ENCODE measurements at places on chromosomes 5 and 9.
A peak's percentile ranks its signal among the peaks of the same experiment; 100 is the strongest.

DNA sequence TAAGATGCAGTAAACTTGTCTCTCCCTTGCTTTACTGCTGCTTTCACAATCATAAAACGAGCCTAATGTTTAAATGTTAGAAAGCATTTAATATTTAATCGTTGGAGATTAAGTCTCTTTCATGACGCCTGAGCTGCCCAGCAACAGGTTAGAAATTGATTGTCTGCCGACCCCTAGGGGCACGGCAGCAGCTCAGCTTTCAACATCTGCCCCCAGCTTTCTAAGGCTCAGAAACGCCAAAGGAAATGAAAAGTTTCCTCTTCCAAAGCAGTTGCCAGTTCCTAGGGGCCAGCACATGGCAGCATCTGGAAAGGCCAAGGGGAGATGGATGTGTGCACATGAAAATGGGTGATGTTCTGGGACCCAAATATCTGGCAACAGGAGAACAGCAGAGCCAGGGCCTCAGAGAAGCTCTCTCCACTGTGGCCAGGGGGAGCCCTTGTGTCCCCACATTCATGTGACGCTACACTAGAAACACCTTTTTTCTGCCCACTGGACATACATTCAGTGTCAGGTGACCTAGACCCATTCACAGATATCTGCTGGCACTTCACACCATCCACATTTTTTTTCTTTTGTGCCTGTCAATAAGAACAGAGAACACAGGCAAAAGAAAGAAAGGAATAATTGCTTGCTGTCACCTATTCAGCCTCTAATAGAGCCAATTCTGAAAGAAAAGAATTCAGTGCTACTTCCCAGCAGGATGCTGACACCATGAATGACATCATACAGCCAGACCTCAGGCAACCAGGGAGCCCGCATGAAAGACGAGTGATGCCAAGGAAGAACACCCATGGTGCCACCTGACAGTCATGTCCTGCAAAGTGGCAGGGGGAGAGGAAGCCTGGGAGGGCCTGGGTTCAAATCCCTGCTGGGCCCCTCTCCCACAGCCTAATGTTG, 205.0 kb upstream of the TAS2R1 start:
- no peak for DNase-seq

GRCh38 chr5:166992874-166993722, 1298.3 kb upstream of the WWC1 start:
- no peak for DNase-seq

DNA sequence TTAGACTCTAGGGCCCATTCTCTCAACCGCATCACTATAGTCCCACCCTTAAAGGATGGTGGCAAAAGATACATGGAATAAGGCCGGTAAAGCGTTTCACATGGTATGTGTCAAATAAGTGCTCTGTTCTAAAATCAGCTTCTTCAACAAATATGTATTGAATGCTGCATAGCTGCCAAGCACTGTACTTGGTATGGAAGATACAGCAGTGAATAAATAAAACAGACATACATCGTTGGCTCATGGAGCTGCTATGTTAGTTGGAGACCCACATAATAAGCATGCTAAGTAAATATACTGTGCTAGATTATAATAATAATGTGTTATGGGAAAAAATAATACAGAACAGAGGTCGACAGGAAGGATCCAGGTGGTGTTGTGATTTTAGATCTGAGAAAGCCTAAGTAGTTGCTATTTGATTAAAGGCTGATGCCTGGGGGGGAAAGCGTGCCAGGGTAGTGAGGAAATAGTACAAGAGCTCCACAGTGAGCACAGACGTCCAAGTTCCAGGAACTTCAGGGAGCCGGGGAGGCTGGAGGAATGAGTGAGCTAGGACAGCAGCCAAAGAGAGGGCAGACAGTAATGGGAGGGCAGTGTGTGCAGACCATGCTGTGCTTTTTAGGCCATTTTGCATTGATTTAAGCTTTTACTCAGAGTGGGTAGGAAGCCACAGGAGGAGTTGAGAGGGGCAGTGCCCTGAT, 93.7 kb downstream of the JAKMIP2 start:
- peak; percentile 35 for DNase-seq

DNA sequence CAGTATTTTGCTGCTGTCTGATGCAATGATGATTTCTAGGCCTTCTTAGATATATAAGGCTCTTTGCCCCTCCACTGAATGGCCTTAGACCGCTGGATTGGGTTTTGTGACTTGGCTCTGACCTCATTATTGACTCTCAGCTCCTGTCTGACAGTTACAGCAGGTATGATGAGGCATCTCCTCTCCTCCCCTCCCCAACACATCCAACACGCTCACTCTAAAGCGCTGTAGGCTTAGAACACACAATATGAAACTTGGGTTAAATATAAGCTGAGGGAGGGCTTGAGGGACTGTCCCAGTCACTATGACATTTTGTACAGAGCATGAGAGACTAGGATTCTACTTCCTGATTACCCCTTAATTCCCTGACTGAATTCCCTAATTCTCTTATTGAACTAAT, 18.8 kb upstream of the CER1 start:
- DNase-seq = no peak

GRCh38 chr5:108339220-108339619, 42.7 kb downstream of the FBXL17 start:
- DNase-seq = no peak

DNA sequence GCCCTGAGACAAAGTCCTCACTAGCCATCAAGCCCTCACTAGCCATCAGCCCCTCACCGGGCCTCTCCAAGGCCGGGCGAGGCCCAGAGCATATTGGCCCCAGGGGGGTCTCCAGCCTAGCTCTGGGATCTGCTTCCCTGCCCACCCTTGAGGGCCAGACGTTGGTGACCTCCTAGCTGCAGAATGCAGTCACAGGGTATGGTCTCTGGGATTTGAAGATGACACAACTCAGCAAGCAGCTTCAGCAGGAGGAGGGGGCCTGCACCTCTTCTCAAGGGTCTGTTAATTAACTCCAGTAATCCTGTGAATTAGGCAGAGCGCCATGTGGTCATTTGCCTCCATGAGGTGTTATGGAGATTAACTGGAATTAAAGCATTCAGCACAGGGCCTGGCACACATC, 116.9 kb upstream of the SPOCK1 start:
- DNase-seq = no peak

DNA sequence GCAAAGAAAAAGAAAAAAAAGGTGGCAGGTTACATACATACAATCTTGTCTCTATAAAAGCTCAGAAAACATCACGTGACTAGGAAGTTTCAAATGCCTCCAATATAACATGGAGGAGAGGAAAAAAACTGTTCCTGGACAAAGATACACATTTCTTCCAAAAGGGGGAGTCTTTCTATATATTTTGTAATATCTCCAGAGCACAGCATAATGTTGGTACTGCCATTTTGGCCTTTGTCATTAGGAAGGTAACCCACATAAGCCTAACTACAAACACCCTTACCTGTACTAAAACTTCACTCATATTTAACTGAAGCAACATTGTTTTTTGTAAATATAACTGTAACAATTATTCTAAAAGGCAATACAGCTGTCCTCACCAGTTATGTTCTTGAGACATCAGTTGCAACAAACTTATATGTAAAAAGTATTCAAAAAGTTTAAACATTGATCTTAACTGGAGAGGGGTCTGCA, 1.2 kb upstream of the BTF3 start:
- peak; percentile 53 for DNase-seq

DNA sequence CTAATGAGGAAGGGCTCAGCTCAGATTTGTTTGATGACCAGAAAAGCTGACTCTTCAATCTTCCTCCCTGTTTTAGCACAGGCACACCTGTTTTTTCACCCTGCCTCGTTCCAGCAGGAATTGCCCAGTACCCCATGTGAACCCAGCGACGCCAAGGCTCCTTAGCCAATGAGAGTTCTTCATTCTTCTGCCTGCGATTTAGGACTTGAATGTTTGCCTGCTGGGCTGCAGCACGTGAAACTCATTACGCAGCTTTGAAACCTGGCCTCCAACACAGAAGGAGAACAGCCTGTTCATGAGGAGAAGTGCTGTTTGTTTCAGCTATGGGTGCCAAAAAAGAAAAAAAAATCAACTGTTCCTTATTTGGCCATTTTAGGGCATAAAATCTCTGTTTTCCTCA, 315.5 kb downstream of the TRPM3 start:
- DNase-seq = no peak

DNA sequence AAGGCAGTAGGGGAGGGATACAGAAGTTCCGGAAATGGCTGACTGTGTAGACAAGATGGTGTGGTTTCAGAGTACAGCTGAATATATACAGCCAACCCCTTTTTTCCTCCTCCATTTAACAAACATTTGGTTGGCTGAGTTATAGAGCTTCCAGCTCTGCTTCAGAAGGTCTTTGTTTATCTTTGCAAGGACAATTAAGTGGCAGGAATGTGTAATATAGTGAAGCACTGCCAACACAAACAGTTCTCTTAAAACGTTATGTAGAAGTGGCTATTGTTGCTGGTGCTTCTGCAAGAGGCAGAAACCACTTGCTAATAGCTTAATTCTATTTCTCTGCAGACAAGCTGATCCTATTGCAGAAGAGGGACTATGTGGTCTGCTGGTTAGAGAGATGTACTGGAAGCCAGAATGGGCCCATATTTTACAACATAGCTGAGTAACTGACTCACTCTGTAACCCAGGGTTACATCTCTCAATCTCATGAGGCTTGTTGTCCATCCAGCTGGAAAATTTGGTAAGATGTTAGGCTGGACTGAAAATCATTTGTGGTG, 62.7 kb upstream of the OSMR start:
- DNase-seq = peak; percentile 99

- DNase-seq = no peak
Measured at GRCh38 chr5:15968993-15969392, 210.6 kb downstream of the MARCHF11 start.

DNA sequence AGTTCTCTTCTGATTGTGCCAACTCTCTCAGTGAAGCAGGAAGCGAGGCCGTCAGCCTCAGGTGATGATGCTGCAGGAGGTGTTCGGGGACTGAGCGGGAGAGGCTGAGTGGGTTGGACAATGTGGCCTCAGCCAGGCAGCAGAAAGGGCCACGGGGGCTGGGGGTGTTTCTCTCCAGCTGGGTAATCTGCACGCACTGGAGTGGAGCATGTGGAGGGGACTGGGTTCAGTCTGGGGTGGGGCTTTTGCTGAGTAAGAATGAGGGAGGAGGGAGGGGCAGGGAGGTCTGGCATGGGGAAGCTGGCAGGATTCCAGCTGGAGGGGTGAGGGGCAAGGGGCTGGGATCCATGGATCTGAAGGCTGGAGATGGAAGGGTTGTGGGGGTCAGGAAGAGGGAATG, 60.8 kb upstream of the PHYKPL start:
- no peak for DNase-seq

DNA sequence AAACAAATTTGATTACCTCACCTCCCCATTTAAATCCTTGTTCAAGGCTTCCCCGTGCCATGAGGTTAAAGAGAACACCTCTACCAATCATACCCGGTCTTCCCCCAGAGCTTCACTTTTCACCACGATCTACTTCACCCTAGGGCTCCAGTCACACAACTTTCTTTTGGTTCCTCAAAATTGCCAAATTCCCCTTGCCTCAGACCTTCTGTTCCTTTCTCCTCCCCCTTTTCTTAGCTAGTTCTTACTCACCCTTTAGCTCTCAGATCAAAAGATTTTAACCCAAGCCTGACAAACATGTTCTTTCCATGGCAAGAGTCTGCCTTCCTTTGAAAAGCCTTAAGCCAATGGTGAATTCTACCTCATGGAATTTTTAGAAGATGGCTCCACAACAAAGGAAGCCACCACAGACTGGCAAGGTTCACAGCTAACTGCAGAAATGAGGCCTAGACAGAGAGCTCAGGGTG, 56.7 kb downstream of the MAPKAP1 start:
- DNase-seq = peak; percentile 72

Data from iris pigment epithelial cell (primary cell).